ENCODE measurements at places on chromosomes 12 and 14. TPM values are rescaled to one million over a fixed set of nuclear protein-coding genes. Genes with fewer than 3 reads are reported as not detected.

ZDHHC17 gene
- polyA plus RNA-seq: 48.1 TPM

GNPNAT1 gene
- polyA plus RNA-seq: 47.2 TPM

ITGB7 gene
- polyA plus RNA-seq: 0.15 TPM

P2RX7 gene
- 0.50 TPM for polyA plus RNA-seq

ST8SIA1 gene
- polyA plus RNA-seq: 0.26 TPM

MORN3 gene
- polyA plus RNA-seq: 0.35 TPM

AQP2 gene
- not detected for polyA plus RNA-seq

TTC9 gene
- polyA plus RNA-seq: 0.04 TPM

TAMALIN gene
- 7.2 TPM for polyA plus RNA-seq

ACSM4 gene
- not detected for polyA plus RNA-seq

CACNA2D4 gene
- 0.22 TPM for polyA plus RNA-seq

IFNG-AS1 gene
- polyA plus RNA-seq: not detected

FOXG1 gene
- polyA plus RNA-seq: not detected

DNA sequence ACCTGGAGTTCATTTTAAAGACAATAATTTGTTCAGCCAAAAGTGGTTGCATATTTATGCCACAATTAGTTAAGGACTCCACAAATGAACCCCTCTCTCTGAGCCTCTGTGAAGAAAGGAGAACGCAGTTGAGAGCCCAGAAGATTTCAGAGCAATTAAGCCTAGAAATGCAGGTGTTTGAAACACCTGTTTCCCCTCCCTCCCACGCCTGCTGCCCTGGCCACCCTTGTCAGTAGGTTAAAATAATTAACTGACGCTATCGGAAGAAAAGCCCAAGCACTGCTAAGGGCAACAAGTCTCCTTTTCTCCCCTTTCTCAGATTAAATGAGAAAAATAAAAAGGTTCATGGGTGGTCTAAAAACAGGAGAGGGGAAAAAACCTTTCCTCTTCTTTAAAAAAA lies 99.2 kb downstream of the PPM1A start:
- DNase-seq: no peak

DNA sequence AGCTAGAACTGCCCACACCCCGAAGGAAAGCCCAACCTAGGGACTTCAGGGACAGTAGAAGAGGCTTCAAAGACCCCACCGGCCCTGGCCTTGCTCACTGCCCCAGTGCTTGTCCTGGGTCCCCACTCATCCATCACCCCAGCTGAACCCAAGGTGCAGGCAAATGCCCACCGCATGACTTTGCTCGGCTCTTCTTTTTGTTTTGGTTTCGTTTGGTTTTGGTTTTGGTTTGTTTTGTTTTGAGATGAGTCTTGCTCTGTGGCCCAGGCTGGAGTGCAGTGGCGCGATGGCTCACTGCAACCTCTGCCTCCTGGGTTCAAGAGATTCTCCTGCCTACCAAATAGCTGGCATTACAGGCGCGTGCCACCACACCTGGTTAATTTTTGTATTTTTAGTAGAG lies 9.0 kb downstream of the CCDC85C start:
- no peak for DNase-seq

DNA sequence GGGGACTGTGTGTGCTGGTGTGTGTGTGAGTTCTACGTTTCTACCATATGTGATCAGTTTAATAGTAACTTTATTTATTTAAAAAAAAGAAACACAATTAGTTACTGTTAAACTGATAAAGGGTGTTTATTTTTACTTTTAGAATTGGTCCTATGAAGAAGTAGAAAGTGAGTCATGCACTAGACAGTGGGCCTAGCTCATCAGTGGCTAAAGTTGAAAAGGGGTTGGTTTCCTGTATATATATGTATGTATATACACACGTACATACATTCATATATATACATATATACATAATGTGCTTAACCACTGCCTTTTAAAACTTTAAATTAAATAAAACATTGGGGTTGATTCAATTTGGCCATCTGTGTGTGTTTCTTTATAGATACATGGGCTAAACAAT lies 68.8 kb upstream of the TMEM263 start:
- no peak for DNase-seq

DNA sequence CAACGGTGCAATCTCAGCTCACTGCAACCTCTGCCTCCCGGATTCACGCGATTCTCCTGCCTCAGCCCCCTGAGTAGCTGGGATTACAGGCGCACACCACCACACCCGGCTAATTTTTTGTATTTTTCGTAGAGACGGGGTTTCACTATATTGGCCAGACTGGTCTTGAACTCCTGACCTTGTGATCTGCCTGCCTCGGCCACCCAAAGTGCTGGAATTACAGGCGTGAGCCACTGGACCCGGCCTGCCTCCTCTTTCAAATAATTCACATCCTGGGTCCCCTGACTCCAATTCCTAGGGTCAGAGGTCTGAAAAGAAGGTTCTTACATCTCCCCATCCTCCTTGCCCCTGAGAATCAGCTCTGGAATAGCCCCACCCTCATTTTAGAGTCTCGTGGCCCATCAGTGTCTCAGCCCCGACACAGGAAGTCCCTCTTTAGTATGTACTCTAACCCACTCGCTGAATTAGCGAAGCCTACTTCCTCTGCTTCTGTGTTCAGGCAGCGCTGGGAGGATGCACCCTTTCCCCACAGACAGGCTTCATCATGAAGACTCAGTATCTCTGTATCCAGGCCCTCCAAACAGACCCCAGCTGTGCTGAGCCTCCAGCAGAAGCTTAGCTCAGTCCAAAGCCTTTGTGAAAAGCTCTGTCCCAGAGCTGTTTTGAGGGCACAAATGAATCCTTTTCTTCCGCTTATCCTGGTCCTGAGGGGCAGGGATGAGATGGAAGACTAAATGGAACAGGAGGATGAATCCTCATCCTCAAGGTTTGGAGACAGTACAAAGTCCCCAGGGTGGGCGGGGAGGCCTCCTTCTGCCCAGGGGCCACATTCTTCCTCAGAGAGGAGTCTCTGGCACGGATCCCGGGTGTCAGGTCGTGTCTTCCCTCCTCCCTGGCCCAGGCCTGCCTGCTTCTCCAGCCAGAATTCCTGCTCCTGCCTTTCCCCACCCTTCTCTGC lies 3.5 kb downstream of the LPAR5 start:
- DNase-seq: no peak

DNA sequence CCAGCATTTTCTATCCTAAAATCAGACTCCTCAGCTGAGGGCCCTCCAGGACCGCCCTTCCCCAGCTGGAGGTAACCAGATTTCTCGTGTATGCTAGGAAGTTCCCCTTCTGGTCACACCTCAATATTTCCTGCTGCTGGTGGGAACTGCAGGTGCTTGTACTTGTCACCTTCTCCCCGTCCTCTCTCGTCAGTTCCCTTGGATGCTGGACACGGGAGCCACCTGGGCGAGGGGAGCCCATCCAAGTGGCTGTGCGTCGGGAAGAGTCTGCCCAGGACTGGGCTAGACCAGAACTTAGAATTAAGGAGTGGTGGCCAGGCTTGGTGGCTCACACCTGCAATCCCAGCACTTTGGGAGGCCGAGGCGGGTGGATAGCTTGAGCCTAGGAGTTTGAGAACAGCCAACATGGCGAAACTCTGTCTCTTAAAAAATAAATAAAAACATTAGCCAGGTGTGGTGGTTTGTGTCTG lies 23.2 kb upstream of the KIF26A start:
- no peak for DNase-seq

DNA sequence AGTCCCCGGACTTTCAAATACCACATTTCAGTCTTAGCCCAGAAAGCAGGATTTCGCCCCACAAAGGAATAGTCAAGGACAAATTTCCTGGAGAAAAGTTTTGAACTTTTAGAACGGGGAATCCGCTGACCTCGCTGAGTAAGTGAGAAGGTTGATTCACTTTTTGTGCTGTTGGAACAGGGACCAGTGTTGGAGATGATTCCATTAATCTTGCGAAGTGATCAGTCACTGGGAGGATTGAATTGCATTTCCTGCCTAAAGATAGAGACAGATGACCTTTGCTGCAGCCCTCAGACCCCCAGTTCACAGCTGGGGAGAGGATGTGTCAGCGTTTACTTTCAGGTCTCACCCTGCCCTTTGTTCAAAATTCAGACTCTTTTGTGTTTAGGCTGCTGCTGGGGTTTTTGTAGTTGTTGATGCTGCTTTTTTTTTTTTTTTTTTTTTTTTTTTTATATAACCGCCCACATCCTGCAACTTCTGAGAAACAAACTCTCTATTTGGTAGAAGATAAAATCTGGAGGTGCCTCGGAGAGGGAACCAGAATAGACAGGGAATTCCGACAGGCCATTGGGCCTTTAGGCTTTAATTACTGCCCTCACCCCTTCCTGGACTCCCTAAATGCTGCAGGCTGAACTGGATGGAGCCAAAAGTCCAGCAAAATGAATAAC lies 9.8 kb upstream of the KDM2B start:
- no peak for DNase-seq

GRCh38 chr14:99874306-99874705 lies 81.1 kb downstream of the EML1 start:
- no peak for DNase-seq

DNA sequence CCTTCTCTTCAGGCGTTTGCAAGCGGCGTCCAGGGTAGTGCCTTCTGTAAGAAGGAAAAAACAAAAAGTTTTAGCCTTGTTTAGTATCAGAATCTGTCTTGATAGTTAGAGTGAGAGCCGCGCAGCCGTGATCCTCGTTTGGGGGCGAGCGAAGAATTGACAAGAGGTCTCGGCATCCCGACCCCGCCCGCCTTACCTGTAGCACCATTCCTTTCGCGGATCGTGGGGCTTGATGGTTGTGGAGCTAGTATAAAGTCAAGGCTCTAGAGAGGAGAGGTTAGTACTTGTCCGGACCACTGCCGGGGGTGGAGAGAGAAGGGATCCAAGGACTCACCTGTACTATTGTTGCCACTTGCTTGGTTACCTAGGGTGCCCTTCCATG lies 494 bp downstream of the TMTC3 start:
- DNase-seq: no peak

GRCh38 chr14:66038618-66039017 lies 447.6 kb upstream of the CCDC196 start:
- DNase-seq: no peak

- DNase-seq: no peak
Observed at GRCh38 chr12:2583091-2583497, 211.7 kb upstream of the FKBP4 start.

DNA sequence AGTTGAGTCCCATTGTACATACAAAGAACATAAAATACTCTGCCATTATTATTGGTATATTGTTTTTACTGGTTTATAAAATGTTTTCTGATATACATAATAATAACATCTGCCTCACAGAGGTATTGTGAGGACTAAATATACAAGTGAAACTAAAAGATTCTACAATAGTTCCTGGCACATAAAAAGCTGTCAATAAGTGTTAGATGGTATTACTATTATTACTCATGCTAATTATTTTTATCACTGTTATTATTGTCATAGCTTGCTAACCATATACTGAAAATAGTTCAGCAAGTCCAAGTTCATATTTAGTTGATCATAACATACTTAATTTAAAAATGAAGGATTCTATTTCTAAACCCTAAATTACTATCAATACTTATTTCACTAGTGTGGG lies 34.4 kb downstream of the BTG1 start:
- DNase-seq: no peak

DNA sequence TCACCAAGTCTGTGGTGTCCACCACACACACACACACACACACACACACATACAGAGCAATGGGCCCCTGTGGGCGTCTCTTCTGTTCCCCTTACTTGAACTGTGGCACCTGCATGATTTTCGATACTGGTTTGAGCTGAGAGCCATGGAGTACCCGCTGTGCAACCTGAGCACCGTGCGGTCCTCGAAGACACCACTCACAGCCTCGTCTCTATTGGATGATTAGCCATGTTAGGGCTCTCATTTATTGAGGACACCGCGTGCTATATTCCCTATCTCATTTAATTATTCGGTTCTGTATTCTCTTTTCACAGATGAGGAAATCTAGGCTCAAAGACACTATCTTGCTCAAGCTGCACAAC lies 623 bp upstream of the C14orf132 start:
- DNase-seq: no peak

DNA sequence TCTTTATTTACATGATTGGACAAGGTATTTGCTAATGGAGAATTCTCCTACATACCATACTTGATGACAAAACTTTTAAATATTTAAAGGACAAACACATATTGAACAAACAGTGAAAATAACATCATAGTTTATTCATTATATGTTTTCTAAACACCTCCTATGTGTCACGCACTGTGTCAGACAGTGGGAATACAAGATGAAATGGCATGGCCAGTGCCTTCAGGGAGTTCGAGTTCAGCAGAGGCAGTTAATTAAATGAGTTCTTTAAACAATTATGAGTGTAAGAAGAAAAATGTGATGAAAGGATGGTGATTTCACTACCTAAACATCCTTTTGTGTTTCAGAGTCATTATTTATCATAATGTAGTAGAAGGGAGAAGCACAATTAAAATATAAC lies 159.8 kb downstream of the KCNH5 start:
- DNase-seq: peak; percentile 3

DNA sequence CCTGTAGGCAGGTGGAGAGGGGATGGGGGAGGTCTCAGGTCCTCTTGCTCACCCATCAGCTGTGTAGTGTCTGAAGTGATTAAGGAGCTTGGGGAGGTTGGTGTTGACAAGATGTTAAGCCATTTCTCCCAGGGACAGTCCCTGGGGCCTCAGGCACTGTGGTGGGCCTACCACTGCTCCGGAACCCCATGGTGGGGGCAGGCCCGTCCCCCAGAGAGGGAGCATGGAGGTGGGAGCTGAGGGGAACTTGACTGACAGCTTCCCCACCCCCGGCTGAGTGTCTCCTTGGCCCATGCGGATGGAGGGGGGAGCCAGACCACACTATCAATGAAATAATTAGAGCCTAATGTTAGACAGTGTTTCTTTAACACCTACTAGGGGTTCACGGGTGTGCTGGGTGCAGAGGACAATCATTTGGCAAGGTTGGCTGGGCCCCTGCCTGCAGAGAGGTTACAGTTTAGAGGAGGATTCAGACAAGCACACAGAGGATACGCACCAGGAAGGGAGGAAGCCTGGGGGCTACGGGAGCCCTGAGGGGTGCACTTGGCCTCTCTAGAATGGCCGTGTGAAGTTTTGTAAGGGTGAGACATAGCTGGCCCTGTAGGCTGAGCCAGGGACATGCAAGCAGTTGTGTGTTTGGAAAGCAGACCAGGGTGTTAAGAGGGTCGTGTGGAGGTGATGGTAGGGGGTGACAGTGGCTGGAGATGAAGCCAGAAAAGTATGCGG lies 19.3 kb upstream of the KRT80 start:
- DNase-seq: no peak

GRCh38 chr14:63933110-63933509 lies 80.3 kb downstream of the SYNE2 start:
- DNase-seq: no peak

GRCh38 chr12:104998423-104999346 lies 12.6 kb downstream of the NOPCHAP1 start:
- no peak for DNase-seq

DNA sequence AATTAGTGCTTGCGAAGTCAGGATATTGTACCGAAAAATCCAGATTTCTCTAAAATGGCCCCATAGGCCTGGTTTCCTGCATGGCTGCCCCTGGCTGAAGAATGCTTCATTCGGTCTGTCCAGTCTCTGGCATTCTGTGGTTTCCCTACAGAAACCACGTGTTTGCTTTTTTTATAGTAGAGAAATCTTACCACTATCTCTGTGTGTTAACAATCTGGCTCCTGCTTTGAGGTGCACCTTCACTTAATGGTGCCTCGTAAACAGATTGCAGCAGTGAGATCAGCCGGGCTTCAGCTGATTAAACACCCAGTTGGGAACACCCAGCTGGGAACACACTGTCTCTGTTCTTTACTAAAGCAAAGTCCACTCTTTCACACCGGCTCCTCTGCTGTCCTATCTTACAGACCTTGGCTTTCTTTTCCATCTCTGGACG lies 6.7 kb upstream of the DNAAF2 start:
- DNase-seq: no peak

Measured in AG04450 (cell line).